ENCODE measurements at places on chromosomes 11 and 22.

- DNase-seq = no peak
Observed at GRCh38 chr11:93717501-93717900, 23.8 kb downstream of the TAF1D start.

DNA sequence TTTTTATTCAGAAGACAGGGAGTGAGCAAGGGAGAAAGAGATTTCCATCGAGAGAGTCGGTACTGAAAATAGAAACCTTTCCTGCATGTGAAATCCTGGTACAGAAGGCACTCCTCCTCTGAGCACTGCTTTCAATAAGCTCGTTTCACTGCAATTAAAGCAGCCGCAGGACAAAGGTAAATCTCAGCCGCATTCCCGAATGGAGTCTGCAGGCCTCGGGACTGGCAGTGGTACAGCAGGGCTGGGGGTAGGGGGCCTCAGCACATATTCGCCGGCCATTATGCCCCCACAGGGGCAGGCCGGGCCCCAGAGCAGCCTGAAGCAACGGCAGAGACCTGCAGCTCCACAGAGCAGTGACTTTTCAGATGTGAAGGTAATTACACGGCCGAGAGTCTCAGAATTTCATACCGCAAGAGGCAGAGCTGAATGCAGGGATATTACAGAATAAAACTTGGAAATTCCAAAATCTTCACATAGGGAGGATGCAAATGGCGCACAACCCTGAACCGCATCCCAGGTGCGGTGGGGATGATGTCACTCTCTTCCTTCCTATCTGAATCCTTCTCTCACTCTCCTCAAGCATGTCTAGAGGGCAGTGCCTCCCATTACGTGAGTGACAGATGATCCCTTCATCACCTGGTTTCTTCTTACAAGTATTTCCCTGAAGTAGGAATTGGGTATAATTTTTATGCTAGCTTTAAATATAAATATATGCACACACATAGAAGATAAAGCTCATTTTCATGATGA lies 622.1 kb downstream of the OPCML start:
- DNase-seq = no peak

- DNase-seq = no peak
Observed at GRCh38 chr11:21928847-21929246, 264.0 kb upstream of the ANO5 start.

- DNase-seq = no peak
Observed at GRCh38 chr11:26096451-26096850, 235.5 kb upstream of the ANO3 start.

- DNase-seq = no peak
Observed at GRCh38 chr11:65563601-65564000, 5.4 kb upstream of the LTBP3 start.

DNA sequence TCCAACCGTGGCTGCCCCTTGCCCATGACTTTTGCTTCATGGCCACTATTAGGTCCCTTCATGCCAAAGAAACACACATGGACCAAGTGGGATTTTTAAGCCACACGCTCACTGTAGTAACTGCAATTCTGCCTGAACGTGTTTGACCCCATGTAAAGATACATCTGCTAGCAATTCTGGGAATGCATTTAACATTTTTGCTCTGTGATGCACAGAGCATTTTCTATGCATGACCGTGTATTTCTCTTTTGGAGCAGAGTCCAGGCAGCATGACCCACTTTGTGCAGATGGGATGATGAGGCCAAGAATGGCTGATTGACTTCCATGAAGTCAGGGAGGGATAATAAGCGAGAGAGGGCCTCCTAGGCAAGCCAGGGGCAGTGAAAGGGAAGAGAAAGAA lies 108.5 kb downstream of the TP53I11 start:
- no peak for DNase-seq

- DNase-seq = no peak
Observed at GRCh38 chr11:114131461-114131864, 72.0 kb downstream of the ZBTB16 start.

DNA sequence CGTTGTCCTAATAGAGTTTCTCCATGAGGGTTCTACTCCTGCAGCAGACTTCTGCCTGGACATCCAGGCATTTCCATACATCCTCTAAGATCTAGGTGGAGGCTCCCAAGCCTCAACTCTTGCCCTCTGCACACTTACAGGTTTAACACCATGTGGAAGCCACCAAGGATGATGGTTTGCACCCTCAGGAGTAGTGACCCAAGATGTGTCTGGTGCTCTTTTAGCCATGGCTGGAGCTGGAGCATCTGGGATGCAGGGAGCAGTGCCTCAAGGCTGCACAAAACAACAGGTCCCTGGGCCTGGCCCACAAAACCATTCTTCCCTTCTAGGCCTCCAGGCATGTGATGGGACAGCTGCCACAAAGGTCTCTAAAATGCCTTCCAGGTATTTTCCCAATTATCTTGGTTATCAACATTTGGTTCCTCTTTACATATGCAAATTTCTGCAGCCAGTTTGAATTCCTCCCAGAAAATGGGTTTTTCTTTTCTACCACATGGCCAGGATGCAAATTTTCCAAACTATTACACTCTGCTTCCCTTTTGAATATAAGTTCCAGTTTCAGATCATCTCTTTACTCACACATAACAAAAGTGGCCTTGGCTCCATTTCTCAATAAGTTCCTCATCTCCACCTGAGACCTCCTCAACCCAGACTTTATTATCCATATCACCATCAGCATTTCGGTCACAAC lies 69.5 kb upstream of the GNAZ start:
- no peak for DNase-seq

GRCh38 chr11:109838026-109838425 lies 255.2 kb upstream of the ZC3H12C start:
- no peak for DNase-seq

- peak; percentile 22 for DNase-seq
Observed at GRCh38 chr22:50267591-50268390, 2.4 kb downstream of the MAPK11 start.

DNA sequence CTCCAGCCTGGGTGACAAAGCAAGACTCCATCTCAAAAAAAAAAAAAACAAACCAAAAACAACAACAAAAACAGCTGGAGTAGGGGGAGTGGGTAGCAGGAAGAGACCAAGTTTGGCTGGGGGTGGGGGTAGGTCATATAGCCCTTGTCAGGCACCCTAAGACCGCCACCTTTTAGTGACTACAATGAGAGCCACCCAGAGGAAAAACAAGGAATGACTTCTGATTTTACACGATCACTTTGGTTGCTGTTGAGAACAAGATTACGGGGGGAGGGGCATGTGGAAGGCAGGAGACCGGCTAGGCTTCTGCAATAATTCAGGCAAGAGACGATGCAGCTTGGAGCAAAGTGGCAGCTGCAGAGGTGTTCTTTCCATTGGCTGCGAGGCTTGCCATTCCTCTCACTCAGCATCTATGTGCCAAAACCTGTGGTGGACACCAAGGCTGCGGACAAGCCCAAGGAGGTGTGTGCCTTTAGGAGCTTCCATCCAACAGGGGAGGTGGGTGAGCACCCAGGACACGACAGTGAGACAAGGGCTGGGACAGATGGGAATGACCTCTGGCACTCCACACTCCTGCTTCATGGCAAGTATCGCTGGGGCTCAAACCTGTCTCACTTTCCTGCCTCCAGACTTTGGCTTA lies 1.7 kb downstream of the RPS19BP1 start:
- no peak for DNase-seq

DNA sequence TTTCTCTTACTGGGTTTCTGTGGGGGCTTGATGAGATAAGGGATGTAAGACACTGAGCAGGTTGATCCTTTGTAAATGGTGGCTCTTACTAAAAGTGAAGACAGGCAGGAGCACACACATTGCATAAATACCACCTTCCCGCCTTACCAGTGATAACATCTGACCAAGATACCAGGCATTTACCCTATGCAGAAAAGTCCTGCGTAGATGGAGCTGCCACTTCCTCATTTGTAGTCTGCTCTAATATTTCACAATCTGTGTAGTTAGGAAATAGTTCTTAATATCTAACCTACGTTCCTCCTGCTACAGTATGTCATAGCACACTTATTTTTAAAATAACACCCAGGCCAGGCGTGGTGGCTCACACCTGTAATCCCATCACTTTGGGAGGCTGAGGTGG lies 23.9 kb upstream of the SWAP70 start:
- no peak for DNase-seq
